ENCODE measurements at places on chromosomes 4 and X.

GRCh38 chr4:125772680-125773079 lies 457.9 kb downstream of the FAT4 start:
- DNase-seq, result no peak

GRCh38 chr4:74675673-74676279 lies 118.5 kb downstream of the BTC start:
- DNase-seq, result peak; percentile 87

DNA sequence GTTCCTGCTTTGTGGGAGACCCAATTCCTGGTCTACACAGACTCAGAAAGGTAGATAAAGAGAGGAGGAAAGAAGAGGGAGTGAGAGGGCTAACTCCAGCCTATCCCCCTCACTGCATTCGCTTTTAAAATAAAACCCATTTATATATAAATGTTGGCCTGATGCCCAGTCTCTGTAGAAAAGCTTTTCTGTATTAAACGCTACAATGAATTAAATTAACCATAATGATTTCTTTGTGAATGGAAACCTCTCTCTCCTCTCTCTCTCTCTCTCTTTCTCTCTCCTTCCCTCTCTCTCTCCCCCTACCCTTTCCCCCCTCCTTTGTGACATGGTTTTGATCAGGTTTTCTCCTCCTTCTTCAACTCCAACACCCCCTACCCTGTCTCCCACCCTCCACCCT lies 34.8 kb downstream of the PJA1 start:
- no peak for DNase-seq

GRCh38 chrX:32448320-32448719 lies 763.0 kb downstream of the DMD start:
- DNase-seq, result peak; percentile 2

GRCh38 chr4:74623041-74623440 lies 171.3 kb downstream of the BTC start:
- DNase-seq, result peak; percentile 64

GRCh38 chr4:122914292-122914904 lies 8.0 kb downstream of the NUDT6 start:
- DNase-seq, result peak; percentile 67

- DNase-seq, result no peak
Measured at GRCh38 chrX:42089031-42089430, 165.7 kb upstream of the CASK start.

GRCh38 chrX:30278365-30278764 lies 30.8 kb downstream of the NR0B1 start:
- DNase-seq, result peak; percentile 45

- no peak for DNase-seq
Measured at GRCh38 chr4:11286533-11286932, 142.2 kb downstream of the HS3ST1 start.

DNA sequence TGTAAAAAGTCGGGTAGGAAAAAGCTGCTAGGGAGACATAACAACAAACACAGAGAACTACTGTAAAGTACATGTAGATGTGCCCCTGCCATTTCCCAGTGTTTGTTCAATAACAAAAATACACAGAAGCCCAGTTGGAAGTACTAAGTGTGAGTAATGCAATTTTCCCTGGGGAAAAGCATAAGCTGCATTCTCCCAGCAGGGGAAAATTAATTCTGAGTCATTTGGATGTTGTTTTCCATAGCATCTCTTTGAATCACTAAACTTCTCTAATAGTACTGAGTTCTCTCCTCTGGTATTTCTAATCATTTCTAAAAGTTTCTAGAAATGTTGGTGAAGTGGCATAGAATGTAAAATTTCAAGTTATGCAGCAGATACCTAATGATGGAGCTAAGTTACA lies 1114.9 kb downstream of the C4orf33 start:
- peak; percentile 92 for DNase-seq

- DNase-seq, result peak; percentile 45
Measured at GRCh38 chr4:28250646-28251045, 1390.0 kb downstream of the STIM2 start.

GRCh38 chr4:2295500-2295899 lies 33.6 kb upstream of the MXD4 start:
- no peak for DNase-seq

- no peak for DNase-seq
Measured at GRCh38 chrX:17292111-17292527, 82.9 kb upstream of the NHS start.

DNA sequence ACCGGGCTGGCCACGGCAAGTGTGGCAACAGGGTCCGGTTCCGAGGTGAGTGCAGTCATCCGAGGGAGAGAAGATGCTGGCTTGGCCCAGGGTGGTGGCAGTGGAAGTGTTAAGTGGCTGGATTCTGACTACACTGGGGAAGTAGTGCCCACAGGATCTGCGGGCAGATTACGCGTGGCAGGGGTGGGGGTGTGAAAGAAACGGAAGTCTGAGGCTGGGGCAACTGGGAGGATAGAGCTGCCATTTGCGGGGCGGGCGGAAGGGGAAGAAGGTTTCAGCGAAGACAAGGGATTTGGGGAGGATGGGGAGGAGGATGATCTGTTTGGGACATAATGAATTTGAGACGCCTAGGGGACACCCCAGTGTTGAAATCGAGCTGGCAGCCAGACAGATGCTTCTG lies 5.3 kb downstream of the RS1 start:
- DNase-seq, result no peak

DNA sequence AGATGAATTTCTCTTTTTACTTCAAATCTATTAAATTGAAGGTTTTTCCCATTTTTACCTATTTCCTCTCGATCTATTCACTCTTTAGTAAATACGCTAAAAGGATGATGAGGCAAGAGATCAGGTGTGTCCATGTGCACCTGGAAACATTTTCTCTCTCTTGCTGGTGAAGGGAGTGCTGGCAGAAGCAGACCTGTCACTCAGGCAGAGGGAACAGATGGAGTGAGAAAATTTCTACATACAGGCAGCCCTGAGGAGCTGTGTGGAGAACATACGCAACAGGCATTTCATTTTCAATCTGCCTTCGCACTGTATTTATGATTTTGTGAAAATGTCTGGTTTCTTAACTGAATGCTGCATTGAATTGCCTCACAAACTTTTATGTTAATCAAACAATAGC lies 249.5 kb downstream of the GPM6A start:
- DNase-seq, result no peak

- DNase-seq, result peak; percentile 44
Measured at GRCh38 chrX:29090811-29091210, 503.6 kb downstream of the IL1RAPL1 start.

GRCh38 chr4:119939071-119939995 lies 127.3 kb downstream of the MAD2L1 start:
- DNase-seq, result no peak

DNA sequence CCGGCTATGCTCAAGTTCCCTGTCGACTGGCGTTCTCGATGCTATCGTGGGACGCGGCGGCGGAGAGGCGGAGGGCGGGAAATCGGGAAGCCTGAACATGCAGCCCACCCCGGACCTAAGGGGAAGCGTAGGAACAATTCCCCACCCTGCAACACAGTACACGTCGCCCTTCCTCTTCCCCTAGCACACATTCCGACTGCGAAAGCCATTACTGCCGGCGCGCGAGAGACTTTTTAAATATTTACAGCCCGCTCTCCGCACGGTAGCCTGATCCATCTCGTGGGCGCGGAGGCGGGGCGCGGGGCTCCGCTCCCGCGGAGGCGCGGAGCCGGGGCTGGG lies 48.1 kb upstream of the BCOR start:
- no peak for DNase-seq

DNA sequence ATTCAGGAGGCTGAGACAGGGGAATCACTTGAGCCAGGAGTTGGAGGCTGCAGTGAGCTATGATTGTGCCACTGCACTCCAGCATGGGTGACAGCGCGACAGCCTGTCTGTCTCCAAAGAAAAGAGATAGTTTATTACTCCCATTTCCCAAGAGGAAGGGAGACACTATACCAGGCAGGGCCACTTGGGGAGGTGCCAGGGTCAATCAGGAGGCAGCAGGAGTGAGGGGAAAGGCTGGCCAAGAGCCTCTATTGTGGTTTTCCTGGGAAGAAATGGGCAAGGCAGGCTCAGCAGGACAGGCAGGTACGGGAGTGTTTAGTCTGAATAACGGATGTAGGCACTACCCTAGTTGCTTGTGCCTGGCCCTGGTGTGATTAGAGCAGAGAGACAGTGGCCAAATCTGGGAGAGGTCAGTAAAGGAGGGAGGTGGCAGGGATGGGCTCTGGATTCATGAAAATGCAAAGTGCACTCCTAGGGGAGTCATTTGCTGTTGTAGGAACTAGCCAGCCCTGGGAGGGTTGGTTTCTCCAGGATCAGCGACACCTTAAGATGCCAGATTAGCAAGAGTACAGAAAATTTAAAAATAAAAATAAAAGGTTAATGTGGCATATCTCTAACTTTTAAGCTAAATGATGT lies 20.2 kb upstream of the CDKN2AIP start:
- no peak for DNase-seq

Data from cardiac fibroblast (primary cell).